ENCODE measurements at places on chromosomes 7 and 10. TPM values are rescaled to one million over a fixed set of nuclear protein-coding genes. Genes with fewer than 3 reads are reported as not detected.

DNA sequence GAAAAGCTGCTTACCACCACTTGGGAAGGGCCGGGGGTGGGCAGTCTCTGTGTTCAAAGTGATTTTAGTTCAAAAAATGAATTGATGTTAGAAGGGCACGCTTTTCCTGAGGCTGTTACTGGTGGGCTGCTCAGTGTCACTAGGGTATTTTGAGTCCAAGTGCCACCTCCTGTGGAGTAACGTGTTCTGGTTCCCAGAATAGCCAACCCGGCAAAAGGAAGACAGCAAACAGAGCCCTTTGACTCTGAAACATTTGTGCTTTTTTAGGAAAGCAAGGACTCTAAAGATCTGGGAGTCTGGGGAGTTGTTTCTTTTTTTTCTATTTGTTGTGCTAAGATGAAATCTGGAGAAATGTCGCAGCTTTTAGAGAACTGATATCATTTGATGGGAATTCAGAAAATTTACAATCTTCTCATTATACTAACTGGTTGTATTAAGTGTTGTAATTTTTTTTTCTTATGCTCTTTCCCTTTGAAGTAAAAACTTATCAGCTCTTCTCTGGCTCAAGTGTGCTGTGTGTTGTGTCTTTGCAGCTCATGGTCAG is 66.2 kb downstream of the MKX start:
- DNase-seq: no peak

GRCh38 chr7:159149488-159149887 is 4.8 kb upstream of the VIPR2 start:
- peak; percentile 20 for DNase-seq

- DNase-seq: peak; percentile 29
Observed at GRCh38 chr10:132575320-132576201, 38.0 kb downstream of the INPP5A start.

DNA sequence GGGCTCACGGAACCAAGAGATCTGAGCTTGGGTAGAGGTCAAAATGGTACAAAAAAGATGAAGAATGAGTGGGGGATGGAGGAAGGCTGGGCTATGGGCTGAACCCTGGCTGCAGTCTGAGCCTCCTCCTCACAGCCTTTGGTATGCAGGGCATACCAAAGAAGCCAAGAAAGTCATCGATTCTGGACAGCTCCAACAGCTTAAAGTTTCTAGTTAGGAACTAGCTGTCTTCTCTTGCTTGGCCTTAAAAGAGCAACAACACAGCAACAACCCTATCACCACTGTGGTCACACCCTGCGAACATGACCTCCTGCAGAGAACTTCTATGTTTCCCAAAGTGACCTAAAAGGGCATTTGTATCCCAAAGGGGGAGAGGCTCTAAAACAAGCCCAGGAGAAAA is 126.1 kb upstream of the EFCAB10 start:
- DNase-seq: no peak

- DNase-seq: peak; percentile 22
Observed at GRCh38 chr7:95843286-95843685, 70.9 kb downstream of the DYNC1I1 start.

DNA sequence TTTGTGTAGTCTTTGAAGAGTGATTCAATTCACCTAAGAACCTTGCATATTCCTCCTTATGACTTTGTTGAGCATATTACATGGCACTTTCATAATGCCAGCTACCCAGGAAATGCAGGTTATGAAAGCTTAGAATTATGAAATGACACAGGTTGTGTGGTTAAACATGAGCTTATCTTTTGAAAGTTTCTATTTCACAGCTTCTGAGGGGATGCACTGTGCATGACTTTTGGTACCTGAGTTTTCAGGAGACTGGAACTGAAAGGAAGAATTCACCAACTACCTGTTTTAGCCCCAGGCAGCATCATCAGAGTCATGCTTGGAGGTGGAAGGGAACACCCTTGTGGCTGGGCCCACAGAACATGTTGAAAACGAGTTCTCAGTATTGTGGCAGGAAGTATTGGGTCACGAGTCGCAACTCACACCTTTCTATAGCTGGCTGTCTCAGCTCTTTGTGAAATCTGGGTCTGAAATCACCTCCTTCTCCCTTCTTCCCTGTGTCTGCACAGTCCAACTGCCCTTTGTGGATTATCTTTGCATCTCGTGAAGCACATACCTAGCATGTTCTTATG is 228.2 kb downstream of the PTEN start:
- no peak for DNase-seq

GRCh38 chr7:80134115-80134535 is 506 bp upstream of the GNAI1 start:
- DNase-seq: no peak

Gene ADAM22
- total RNA-seq: 14.0 TPM

Gene TSPAN13
- 2.2 TPM for total RNA-seq
